ENCODE measurements at places on chromosomes 4 and X. TPM values are rescaled to one million over a fixed set of nuclear protein-coding genes. Genes with fewer than 3 reads are reported as not detected.

Gene TIGD4
- total RNA-seq, result 0.31 TPM

Gene IL9R
- total RNA-seq, result 4.1 TPM

Gene NMU
- not detected for total RNA-seq

Gene NDNF
- not detected for total RNA-seq

Gene CPE
- total RNA-seq, result not detected

Gene GBA3
- total RNA-seq, result not detected

Gene ERVMER34-1
- total RNA-seq, result 0.17 TPM

- no peaks in the 10 kb centered on the region for H3K4me1 ChIP-seq
- H3K27ac ChIP-seq, result no peak overlapping the region
- H3K27me3 ChIP-seq, result no peaks in the 10 kb centered on the region
- no peak for DNase-seq
Measured at GRCh38 chr4:108611365-108611764, 9.0 kb upstream of the RPL34 start.

- H3K4me3 ChIP-seq, result no peak overlapping the region
- H3K27ac ChIP-seq, result no peak overlapping the region
- H3K36me3 ChIP-seq, result peaks cover 22% of the 10 kb centered on the region
- DNase-seq, result peak; percentile 14
- H3K4me1 ChIP-seq, result peaks cover 16% of the 10 kb centered on the region
- no peaks in the 10 kb centered on the region for H3K27me3 ChIP-seq
Measured at GRCh38 chr4:122224348-122224747, 72.2 kb downstream of the BLTP1 start.

DNA sequence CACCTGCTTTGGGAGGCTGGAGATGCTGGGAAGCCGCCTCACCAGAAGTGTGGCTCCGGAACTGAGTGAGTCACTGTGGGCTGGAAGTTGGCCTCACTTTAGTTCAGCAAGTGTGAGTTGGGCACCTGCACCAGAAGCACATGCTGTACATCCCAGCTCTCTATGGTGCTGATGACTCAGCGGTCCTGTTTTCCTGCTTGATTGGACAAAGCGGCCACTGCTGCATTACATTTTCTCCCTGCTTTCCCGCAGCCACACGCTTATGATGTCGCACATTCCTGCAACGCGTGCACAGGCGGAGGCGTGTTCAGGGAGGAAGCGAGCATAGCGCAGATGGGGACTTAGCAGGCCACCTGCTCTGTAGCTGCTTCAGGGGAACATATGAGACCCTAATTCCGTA lies 26.7 kb upstream of the CLDN34 start:
- no peaks in the 10 kb centered on the region for H3K36me3 ChIP-seq
- DNase-seq, result peak; percentile 11
- no peak overlapping the region for H3K4me3 ChIP-seq
- H3K27ac ChIP-seq, result no peak overlapping the region

- no peak overlapping the region for H3K4me3 ChIP-seq
- no peaks in the 10 kb centered on the region for H3K4me1 ChIP-seq
- no peaks in the 10 kb centered on the region for H3K36me3 ChIP-seq
- no peak for DNase-seq
- no peaks in the 10 kb centered on the region for H3K27me3 ChIP-seq
- no peak overlapping the region for H3K27ac ChIP-seq
Measured at GRCh38 chr4:188023682-188024081, 28.1 kb downstream of the ZFP42 start.

GRCh38 chr4:42703813-42704212 lies 46.9 kb upstream of the ATP8A1 start:
- DNase-seq, result no peak
- H3K27ac ChIP-seq, result no peak overlapping the region
- no peaks in the 10 kb centered on the region for H3K4me1 ChIP-seq
- H3K4me3 ChIP-seq, result no peak overlapping the region
- H3K27me3 ChIP-seq, result peaks cover 11% of the 10 kb centered on the region

DNA sequence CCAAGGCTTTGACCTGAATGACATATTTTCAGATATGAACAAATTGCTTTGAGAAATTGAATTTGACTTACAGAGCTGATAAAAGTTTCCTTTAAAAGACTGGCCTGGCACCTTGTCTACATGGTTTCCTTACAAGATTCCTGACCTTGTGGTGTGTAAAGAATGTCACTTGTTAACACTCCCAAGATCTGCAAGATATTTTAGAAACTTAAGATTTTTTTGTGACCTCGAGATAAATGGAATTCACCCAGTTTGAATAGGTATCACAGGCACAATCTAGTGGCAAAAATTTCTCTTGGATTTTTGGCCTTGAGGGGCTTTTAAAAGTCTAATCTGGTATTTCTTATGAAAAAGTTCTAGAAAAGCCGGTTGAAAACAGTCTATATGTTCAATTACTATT lies 1568.9 kb upstream of the IGFBP7 start:
- DNase-seq, result no peak
- H3K27ac ChIP-seq, result no peak overlapping the region
- H3K4me3 ChIP-seq, result no peak overlapping the region

- no peak overlapping the region for H3K4me3 ChIP-seq
- no peaks in the 10 kb centered on the region for H3K4me1 ChIP-seq
- no peaks in the 10 kb centered on the region for H3K27me3 ChIP-seq
- DNase-seq, result no peak
- H3K27ac ChIP-seq, result no peak overlapping the region
- no peaks in the 10 kb centered on the region for H3K36me3 ChIP-seq
Measured at GRCh38 chrX:50327235-50327634, 122.7 kb downstream of the CCNB3 start.

GRCh38 chr4:89358935-89359638 lies 51.5 kb upstream of the GPRIN3 start:
- H3K4me1 ChIP-seq, result no peaks in the 10 kb centered on the region
- no peaks in the 10 kb centered on the region for H3K36me3 ChIP-seq
- H3K4me3 ChIP-seq, result no peak overlapping the region
- peaks cover 5% of the 10 kb centered on the region for H3K27me3 ChIP-seq
- no peak overlapping the region for H3K27ac ChIP-seq

DNA sequence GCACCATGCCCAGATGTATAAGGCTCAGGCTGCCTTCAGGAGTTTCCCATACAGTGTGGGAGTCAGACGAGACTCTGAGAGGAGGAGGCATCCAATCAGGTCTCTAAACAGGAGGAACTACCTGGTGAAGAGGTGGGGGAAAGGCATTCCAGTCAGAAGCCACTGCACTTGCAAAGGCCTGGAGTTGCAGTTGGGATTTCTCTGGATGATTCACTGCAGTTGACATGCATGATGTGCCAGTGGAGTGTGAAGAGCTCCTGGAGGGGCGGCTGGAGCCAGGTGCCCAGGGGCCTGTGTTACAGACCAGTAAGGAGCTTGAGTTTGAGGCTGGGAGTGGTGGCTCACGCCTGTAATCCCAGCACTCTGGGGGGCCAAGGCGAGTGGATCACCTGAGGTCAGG lies 339.1 kb downstream of the ARHGAP10 start:
- no peak for DNase-seq
- H3K36me3 ChIP-seq, result peaks cover 41% of the 10 kb centered on the region
- H3K27me3 ChIP-seq, result no peaks in the 10 kb centered on the region
- no peak overlapping the region for H3K27ac ChIP-seq
- H3K4me1 ChIP-seq, result no peaks in the 10 kb centered on the region
- no peak overlapping the region for H3K4me3 ChIP-seq

- peak; percentile 54 for DNase-seq
- H3K4me3 ChIP-seq, result no peak overlapping the region
- H3K36me3 ChIP-seq, result peaks cover 14% of the 10 kb centered on the region
- peak overlapping the region; percentile 60 for H3K27ac ChIP-seq
- no peaks in the 10 kb centered on the region for H3K27me3 ChIP-seq
Measured at GRCh38 chr4:7052923-7053715, 9.9 kb downstream of the TADA2B start.
